ENCODE measurements at places on chromosomes 12 and 14.

DNA sequence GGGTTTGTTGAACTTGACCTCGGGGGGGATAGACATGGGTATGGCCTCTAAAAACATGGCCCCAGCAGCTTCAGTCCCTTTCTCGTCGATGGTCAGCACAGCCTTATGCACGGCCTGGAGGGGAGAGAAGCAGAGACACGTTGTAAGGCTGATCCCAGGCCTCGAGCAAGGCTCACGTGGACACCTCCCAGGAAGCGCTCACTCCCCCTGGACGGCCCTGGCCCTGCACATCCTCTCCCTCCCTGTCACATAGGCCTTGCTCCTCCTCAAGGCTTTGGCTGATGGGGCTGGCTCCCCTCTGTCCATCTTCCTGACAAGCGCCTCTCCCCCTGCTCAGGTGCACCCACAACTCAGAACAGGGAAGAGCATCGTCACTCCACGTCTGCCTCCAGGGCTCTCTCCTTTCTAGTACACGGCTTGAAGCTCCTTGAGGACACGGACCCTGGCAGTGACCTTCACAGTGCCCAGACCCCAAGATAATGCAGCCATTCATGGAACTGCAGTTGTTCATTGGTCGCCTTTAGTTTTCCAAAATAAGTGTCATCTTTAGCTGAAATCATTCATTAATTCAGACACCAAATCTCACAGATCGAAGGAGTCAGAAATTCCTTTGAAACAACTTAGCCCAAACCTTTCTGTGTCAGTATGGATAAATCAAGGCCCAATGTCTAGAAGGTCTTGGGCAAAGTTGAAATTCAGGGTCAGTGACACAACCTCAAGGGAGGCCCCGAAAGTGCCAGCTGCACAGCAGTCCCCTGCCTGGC is 9.7 kb downstream of the SERPINA1 start:
- no peak for DNase-seq

DNA sequence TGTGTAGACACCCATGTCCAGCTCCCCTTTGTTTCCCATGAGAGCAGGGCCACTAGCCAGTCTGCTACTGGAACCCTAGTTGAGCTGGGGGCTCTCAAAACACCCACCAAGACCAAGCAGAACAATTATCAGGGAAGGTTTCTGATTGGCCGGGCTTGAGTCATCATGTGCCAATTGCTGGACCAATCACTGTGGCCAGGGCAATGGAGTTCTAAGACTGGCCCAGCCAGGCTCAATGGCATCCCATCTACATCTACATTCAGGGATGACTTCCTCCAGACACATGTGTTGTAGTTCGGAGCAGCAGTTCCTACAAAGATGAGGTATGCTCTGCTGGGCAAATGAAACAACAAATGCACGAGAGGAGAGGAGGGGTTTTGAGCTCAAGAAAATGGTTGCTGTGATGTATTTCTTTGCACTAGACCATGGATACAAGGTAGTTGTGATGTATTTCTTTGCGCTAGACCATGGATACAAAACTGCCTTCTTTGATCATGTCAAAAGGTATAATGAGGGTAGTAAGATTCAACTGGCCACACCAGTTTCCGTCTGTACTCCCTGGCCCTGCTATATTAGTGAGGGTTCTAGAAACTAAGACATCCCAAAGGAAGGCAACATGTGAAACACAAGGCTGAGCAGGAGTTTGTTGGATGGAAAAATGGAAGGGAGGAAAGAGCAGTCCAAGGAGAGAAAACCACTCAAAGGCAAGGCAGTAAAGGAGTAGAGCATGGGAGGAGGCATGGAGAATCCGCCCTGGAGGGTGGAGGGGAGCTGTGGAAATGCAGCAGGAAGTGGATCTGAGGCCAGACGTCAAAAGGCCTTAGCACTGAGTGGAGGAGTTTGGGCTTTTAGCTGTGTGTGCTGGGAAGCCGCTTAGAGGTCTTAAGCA is 8.9 kb upstream of the WSCD2 start:
- no peak for DNase-seq

- no peak for DNase-seq
Observed at GRCh38 chr12:132324841-132325732, 4.3 kb downstream of the GALNT9 start.

- no peak for DNase-seq
Observed at GRCh38 chr12:84537666-84538065, 374.9 kb downstream of the SLC6A15 start.

DNA sequence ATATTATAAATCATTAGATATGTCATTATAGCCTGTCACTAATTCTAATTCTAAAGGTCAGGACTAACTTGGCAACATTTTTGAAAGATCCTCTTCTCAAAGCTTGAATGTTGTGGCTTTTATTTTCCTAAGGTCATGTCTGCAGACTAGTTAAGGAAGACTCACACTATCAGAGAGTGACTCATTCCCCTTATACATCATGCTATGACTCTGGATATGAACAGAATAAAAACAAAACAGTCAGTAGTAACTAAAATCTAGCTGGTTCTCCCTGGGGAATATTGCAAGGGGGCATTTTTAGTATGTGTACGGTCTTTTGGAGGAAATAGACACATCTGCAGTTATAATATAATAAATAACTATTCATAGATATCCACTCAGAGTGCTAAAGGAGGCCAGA is 170.6 kb downstream of the SLC2A13 start:
- no peak for DNase-seq

DNA sequence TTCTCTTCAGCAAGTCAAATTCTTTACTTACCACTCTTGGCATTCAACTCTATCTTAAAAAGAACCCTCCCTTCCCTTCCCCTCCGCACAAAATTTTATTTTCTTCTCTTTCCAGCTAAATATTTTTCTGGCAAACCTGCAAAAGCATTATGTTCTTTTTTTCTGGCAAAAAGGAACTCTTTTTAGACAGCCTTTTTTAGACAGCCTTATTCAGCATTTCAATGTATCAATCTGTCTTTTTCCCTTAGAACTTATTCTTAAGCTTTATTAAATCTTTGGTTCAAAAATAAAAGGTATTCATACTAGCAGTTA is 50.5 kb downstream of the SPTLC2 start:
- DNase-seq: no peak

GRCh38 chr12:90953956-90954421 is 987 bp downstream of the CCER1 start:
- DNase-seq: peak; percentile 41

GRCh38 chr12:57552306-57552651 is 2.4 kb downstream of the KIF5A start:
- DNase-seq: no peak

GRCh38 chr14:59811815-59812214 is 58.8 kb downstream of the RTN1 start:
- no peak for DNase-seq

- DNase-seq: no peak
Observed at GRCh38 chr14:84036840-84037239, 1493.1 kb upstream of the FLRT2 start.

- DNase-seq: no peak
Observed at GRCh38 chr12:3564861-3565260, 73.9 kb downstream of the PRMT8 start.

DNA sequence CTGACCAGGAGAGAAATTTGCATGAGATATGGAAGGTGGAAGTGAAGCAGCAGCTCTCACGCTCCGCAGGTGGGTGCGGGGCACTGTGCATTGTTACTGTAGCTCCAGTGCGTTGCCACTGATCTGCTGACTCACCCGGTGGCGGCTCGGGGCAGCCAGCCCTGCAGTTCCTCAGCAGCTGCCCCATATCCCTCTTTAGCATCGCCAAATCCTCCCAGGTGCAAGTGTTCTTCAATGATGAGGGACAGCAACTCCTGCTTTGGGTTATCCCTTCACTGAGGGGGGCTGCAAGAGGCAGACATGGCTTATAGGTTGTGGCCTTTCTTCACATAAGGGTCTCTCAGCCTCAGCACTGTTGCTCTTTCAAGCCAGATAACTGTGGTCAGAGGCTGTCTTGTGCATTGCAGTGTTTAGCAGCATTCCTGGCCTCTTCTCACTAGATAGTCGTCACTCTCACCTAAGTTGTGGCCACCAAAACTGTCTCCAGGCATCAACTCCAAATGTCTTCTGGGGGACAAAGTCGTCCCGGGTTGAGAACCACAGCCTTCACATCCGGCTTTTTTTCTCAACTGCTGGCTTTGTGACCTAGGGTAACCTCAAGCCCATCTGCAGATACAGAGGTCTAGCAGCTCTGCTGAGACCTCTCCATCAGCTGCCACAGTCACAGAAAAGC is 180.8 kb downstream of the EFCAB11 start:
- peak; percentile 88 for DNase-seq

- DNase-seq: no peak
Observed at GRCh38 chr12:25769082-25769945, 189.2 kb upstream of the RASSF8 start.

DNA sequence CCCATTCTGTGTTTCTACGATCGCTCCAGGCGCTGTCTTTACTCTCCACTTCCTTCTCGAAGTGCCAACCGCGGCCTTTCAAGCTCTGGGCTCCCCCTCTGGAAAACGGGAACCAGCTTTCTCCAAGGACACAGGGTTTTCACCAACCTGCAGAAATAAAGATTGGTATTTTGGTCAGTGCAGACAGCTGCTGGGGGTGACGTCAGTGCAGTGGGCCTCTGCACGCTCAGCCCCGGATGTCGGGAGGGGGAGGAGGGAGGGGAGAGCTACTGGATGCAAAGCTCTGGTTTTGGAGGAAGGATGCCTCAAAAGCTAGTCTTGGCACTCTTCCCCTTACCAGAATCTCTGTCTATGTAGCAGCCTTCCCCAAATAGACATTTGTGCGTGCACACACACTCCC is 19.9 kb downstream of the HRK start:
- peak; percentile 5 for DNase-seq
